ENCODE measurements at places on chromosomes 12 and 14.

DNA sequence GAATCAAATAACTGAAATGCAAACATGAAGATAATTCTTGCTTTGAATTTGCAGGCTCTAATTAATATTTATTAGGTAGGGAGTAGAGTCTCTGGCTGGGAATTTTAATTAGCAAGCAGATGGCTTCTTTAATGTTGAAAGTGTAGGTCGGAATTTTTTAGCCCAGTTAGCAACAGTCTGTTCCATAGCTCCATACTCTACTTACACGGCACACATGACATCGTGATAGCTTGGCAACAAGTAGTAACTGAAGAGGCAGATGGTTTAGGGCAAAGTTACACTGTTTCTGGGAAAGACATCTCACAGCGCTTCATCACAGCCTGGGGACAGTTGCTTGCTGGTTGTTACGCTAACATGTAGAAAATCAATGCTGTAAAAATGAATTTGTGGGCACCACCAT lies 710.7 kb downstream of the GALC start:
- DNase-seq: no peak

DNA sequence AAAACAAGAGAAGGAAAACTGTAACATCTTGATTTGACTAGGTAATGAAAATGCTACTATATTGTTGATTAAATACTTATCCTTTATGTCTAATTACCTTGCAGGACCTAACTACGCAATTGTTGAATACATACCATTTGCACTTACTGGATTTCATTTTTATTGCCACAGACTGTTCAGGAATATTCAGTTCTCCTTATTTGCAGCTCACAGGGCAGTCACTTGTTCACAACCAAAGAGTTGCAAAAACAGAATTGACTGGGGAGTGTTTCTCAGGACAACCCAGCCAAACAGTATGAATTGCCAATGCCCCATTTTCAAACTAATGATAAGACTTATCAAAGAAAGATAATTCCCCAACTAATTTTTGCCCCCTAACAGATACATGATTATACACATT lies 49.4 kb downstream of the CIT start:
- no peak for DNase-seq

DNA sequence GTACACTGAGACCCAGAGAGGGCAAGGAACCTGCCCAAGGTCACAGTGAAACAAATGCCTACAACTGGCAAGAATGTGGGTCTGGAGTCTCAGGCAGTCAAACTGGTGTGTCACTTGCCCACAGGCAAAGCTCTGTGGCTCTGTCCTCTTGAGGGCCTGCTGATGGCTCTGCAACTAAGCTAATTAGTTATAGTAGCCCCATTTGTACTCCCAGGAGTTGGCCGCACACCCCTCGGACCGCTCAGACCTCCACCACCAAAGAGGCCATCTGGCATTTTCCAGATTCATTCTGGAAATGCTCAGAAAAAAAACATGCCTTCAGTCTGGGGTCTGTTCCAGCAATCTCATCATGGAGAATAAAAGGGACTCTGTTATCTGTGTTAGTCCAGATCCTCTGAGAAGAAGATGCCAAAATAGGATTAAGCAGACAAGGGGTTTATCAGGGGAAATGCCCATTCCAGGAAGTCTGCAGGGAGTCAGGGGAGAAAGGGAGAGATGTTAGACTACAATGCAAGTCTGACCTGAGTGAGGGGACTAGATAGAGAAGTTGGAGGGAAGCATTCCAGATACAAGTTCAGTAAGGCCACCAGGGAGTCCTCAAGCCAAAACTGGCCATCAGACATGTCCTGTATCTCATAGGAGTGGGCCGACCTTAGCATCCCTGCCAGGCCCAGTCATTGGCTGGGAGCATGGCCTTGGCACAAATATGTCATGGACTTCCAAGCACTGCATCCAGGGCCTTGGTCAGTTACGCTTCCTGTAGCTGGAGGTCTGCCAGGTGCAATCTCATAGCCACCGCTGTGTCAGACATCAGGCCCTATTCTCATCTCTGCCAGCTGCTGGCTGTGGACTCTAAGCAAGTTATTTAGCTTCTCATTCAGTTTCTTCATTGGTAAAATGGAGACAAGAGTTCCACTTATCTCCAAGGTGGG lies 15.4 kb upstream of the OAS1 start:
- DNase-seq: no peak

- DNase-seq: peak; percentile 77
Measured at GRCh38 chr12:6207259-6207925, 7.2 kb downstream of the CD9 start.

GRCh38 chr14:106530423-106531107 lies 1004.2 kb downstream of the TMEM121 start:
- no peak for DNase-seq
